Thoracic aorta (tissue), 2 donors: ENCODE measurements at places on chromosomes 13 and 19.

GRCh38 chr13:100734194-100734720 is 59.7 kb upstream of the TMTC4 start:
- no peak overlapping the region for H3K27ac ChIP-seq
- H3K4me3 ChIP-seq = no peak overlapping the region
- H3K27me3 ChIP-seq = no peaks in the 10 kb centered on the region
- DNase-seq = no peak
- H3K36me3 ChIP-seq = no peaks in the 10 kb centered on the region

GRCh38 chr19:3370214-3370720 is 3.9 kb downstream of the NFIC start:
- peaks cover 41% of the 10 kb centered on the region for H3K4me1 ChIP-seq
- peak overlapping the region; percentile 99 for H3K4me3 ChIP-seq
- no peaks in the 10 kb centered on the region for H3K27me3 ChIP-seq

DNA sequence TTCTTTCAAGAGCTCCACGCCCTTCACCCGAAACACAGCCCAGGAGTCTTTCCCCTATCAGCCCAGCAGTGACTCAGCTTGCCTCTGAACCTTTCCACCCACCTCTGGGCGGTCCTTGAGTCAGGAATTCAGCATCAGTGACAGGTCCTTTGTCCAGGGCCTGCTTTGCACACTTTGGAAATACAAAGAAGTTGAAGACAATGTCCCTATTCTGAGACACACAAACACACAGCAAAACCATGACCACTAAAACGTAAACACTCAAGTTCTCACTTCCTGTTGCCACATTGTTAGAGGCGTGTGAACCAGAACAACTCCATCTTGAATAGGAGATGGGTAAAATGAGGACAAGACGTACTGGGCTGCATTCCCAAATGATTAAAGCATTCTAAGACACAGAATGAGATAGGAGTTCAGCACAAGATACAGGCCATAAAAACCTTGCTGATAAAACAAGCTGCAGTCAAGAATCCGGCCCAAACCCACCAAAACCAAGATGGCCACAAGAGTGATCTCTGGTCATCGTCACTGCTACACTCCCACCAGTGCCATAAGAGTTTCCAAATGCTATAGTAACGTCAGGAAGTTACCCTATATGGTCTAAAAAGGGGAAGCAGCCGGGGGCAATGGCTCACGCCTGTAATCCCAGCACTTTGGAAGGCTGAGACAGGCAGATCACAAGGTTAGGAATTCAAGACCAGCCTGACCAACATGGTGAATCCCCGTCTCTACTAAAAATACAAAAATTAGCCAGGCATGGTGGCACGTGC is 49.2 kb upstream of the ATP12A start:
- H3K27ac ChIP-seq = no peak overlapping the region
- no peak overlapping the region for H3K4me3 ChIP-seq
- H3K36me3 ChIP-seq = no peaks in the 10 kb centered on the region
- no peaks in the 10 kb centered on the region for H3K27me3 ChIP-seq

- no peaks in the 10 kb centered on the region for H3K36me3 ChIP-seq
- no peaks in the 10 kb centered on the region for H3K4me1 ChIP-seq
- H3K4me3 ChIP-seq = no peak overlapping the region
- H3K27me3 ChIP-seq = no peaks in the 10 kb centered on the region
Observed at GRCh38 chr13:52968074-52968700, 60.4 kb upstream of the OLFM4 start.

GRCh38 chr13:110538632-110539031 is 22.9 kb downstream of the RAB20 start:
- no peaks in the 10 kb centered on the region for H3K27me3 ChIP-seq
- peaks cover 68% of the 10 kb centered on the region for H3K4me1 ChIP-seq
- peak overlapping the region; percentile 68 for H3K27ac ChIP-seq

- H3K36me3 ChIP-seq = no peaks in the 10 kb centered on the region
- H3K4me3 ChIP-seq = no peak overlapping the region
- H3K27ac ChIP-seq = no peak overlapping the region
- H3K4me1 ChIP-seq = no peaks in the 10 kb centered on the region
- no peak for DNase-seq
Observed at GRCh38 chr13:20258963-20259288, 26.8 kb upstream of the GJB6 start.

DNA sequence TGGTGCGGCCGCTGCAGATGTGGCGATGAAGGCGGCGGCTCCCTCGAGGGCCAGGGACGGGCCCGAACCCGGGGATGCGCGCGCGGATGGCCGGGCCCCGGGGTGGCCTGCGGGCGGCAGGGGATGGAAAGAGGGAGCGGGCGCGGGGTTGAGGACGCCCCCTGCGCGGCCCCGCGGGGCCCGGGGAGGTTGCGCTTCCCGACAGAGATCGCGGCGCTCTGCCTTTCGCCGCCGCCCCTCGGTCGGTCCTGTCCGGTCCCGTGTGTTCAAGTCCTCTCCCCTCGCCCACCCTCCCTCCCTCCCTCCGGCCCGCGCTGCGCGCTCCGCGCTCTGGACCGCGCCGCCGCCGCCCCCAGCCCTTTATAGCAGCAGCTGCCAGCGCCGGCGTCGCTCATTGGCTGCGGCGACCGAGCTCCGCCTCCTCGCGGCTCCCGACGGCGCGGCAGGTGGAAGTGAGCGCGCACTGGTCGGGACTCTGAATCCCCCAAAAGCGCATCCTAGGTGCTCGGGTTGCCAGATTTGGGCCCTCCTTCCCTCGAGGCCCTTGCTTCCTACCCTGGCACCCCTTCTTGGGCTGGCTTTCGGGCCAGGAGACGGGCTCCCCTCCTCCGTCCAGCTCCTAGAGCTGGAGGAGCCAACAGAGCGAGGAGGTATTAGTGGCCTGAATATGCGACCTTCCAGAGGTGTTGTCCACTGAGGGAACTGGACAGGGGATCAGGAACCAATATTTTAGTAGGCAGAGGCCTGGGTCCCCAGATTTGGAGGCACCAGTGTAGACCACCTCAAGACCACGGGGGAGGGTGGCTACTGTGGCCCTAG is at the start of gene ELAVL3:
Gene ELAVL3 (minus strand): TSS at position 332 of the 819 bp plus-strand sequence. CDS start 438 bp downstream, outside the sequence.
- no peaks in the 10 kb centered on the region for H3K36me3 ChIP-seq
- H3K27me3 ChIP-seq = peaks cover 8% of the 10 kb centered on the region
- DNase-seq = no peak
- H3K27ac ChIP-seq = no peak within 1 kb of the TSS
- H3K4me1 ChIP-seq = peaks cover 10% of the 10 kb centered on the region

DNA sequence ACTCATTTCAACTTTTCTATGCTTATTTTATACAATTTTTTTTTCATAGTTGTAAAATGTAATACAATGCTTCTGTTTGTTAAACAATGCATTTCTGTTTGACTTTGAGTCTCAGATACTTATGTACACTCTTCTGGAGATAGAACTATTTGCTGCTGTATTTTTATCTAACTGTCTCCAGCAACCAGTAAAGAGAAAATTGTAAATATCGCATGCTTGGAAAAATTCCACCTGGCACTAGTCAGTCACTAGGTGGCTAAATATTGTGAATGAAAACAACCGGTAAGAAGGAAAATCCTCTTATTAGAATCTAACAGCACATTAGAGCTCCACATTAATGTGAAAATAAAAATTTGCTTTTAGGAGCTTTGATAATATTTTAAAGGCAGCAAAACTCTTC is 876.5 kb downstream of the PCDH9 start:
- H3K4me3 ChIP-seq = no peak overlapping the region
- H3K27me3 ChIP-seq = no peaks in the 10 kb centered on the region
- H3K36me3 ChIP-seq = no peaks in the 10 kb centered on the region

GRCh38 chr13:93614776-93615175 is 388.2 kb downstream of the GPC6 start:
- no peaks in the 10 kb centered on the region for H3K27me3 ChIP-seq
- H3K27ac ChIP-seq = no peak overlapping the region

- no peaks in the 10 kb centered on the region for H3K27me3 ChIP-seq
- peaks cover 4% of the 10 kb centered on the region for H3K36me3 ChIP-seq
- H3K4me3 ChIP-seq = no peak overlapping the region
- DNase-seq = no peak
Observed at GRCh38 chr19:27765397-27765796, 1447.6 kb downstream of the UQCRFS1 start.

GRCh38 chr19:9345005-9345404 is 17.8 kb upstream of the ZNF177 start:
- no peak for DNase-seq
- peaks cover 56% of the 10 kb centered on the region for H3K36me3 ChIP-seq
- H3K4me1 ChIP-seq = no peaks in the 10 kb centered on the region
- no peak overlapping the region for H3K27ac ChIP-seq
- no peaks in the 10 kb centered on the region for H3K27me3 ChIP-seq

DNA sequence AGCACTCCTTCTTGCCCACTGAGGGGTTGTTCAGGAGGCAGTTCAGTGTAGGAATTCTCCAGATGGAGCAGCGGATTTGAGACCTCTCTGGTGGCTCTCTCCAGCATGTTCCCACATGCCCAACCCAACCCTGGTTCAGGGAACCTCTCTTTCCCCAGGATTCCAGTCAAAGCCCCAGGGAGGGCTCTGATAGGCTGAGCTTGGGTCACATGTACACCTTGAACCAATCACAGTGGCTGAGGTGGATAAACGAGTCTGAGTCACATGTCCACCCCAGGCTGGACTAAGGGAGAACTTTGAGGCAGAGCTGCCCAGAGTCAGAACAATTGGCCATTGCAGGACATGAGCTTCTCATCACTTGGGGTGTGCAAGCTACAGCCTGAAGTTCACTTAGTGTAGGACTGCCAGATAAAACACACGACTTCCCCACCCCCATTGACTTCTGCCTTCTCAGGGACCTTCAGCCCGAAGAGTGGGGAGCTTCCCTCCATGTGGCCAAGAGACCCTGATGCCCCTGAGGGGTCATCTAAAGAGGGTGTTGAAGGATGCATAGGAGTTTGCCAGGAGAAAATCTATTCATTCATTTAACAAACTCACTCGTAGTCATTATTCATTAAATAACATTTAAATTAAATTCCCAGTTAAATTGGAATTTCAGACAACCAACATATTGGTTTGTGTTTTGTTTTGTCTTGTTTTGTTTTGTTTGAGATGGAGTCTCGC is 4.0 kb upstream of the MAST3 start:
- H3K27me3 ChIP-seq = no peaks in the 10 kb centered on the region
- H3K27ac ChIP-seq = peak overlapping the region; percentile 62
- H3K4me1 ChIP-seq = peaks cover 57% of the 10 kb centered on the region
- no peaks in the 10 kb centered on the region for H3K36me3 ChIP-seq

GRCh38 chr19:525029-525428 is 6.5 kb upstream of the CDC34 start:
- no peaks in the 10 kb centered on the region for H3K36me3 ChIP-seq
- H3K27me3 ChIP-seq = no peaks in the 10 kb centered on the region
- no peak for DNase-seq
- no peaks in the 10 kb centered on the region for H3K4me1 ChIP-seq
- no peak overlapping the region for H3K4me3 ChIP-seq

- no peaks in the 10 kb centered on the region for H3K27me3 ChIP-seq
- DNase-seq = no peak
- peak overlapping the region; percentile 57 for H3K4me3 ChIP-seq
Observed at GRCh38 chr13:40982772-40983171, 36.3 kb downstream of the ELF1 start.

DNA sequence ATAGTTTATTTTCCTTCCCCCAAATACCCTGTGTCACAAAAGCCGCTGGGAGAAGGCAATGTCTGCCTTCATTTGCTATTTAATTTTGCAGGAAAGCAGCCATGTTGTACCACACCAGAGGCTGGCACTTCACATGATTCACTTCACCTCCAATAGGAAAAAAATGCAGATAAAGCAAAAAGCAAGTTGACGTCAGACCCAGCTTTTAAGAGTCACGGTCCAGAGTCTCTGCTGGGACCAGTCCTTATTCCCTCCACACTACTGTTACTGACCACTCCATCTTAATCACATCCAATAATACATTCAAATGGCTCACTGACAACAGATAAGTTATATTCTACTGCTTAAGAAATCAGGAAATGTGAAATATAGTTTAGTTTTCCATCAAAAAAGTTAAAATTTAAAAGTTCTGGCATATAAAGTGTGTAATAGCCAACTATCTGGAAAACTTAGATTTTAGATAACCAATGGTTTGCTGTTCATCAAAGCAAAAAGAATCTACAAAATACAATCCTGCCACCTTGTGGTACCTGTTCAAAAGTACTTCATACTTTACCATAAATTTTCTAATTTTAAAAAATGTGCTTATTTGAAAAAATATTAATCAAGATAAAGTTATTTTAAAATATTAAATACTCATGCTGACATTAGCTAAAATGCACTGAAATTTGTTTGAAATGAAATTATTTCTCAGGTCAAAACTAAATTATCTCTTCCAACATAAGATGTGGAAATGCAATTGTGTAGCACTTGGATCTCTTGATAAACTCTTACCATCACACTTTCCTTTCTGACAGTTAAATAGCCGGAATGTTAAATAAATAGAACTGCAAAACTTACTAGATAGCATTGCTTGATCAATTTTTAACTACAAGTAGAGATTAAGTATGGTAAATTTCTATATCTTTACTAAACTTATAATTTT is 97.3 kb downstream of the SERP2 start:
- no peak for DNase-seq
- H3K27ac ChIP-seq = no peak overlapping the region
- no peaks in the 10 kb centered on the region for H3K36me3 ChIP-seq
- no peaks in the 10 kb centered on the region for H3K27me3 ChIP-seq
- peaks cover 22% of the 10 kb centered on the region for H3K4me1 ChIP-seq

DNA sequence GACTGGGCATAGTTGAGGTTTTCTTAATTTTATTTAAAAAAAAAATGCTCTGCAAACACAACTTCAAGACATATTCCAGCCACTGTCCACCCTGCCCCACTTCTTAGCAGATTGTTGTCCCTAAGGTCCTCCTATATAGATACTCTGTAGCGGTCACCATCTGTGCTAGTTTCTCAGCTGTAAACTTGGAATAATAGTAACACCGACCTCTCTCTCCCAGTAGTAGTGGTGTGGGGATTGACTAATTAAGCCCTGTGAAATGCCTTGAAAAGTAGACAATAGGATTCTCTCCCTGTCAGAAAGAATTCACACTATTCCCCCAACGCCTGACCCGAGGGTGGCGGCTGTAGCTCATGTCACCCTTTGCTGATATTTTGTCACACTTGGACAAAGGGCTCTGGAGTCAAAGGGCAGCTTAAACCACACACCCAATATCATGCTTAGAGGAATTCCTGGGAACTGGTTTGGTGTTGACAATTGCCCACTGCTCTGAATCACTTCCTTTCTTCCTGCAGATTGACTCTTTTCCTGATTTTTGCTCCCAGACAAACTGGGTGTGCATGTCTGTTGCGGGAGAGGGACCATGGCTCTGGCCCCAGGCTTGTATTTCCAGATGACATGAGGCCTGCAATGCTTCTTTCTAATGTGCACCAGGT is 9.2 kb upstream of the SERP2 start:
- H3K27ac ChIP-seq = no peak overlapping the region
- DNase-seq = no peak
- H3K4me1 ChIP-seq = peaks cover 9% of the 10 kb centered on the region
